ENCODE measurements at places on chromosomes 12 and 14.

DNA sequence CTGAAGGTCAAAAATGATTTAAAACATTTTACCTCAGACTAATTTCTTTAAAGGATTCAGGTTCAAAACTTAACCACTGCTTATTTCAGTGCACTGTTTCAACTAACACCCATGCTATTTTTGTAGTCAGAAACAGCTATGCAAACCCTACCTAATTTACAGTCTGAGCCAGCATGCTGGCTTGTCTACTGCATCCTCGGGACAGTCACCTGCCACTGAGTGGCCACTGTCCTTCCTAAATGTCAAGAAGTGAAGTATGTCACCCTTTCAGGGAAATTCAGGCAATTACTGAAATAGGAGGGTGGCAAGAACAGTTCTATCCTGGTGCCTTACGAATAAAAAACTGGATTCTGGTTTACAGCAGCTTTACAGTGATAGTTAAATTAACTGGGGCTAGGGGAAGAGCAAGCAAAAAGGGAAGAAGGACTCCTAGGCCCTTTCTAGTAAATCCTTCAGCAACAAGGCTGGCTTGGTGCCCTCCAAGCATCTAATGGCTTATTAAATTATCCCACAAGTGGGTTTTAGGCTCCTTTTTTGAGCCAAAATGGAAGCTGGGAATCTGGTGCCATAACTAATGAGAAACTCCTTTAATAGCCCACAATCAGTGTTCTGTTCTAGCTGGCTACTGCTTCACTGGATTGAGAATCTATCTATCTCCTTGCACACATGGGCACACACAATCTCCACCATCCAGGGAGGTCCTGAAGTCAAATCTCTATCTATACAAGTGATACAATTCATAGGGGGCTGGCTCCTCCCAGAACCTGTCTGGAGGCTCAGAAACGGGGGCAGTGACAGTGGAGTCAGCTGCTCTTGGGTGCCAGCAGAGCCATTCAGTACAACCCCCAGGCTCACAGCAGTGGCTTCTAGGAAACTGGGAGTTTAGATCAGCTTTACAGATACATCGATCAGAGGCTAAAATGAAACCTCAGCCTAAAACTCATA lies 43.4 kb downstream of the SH2B3 start:
- DNase-seq, result no peak

GRCh38 chr14:51431033-51431709 lies 191.1 kb downstream of the TMX1 start:
- DNase-seq, result no peak

GRCh38 chr12:40874868-40875267 lies 182.6 kb downstream of the CNTN1 start:
- no peak for DNase-seq

DNA sequence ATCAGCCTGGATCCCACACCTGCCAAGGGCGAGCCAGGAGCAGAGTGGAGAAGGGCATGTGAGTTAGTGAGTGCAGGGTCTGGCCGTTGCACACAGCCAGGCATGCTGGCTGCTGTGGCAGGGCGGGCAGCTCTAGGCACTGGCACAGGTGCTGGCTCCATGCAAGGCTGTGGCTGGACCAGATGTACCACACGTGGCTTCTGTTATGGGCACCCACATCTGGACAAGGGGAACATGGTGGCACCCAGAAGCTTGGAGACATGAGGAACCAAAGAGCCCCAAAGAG lies 20.1 kb downstream of the SERPINA3 start:
- no peak for DNase-seq

DNA sequence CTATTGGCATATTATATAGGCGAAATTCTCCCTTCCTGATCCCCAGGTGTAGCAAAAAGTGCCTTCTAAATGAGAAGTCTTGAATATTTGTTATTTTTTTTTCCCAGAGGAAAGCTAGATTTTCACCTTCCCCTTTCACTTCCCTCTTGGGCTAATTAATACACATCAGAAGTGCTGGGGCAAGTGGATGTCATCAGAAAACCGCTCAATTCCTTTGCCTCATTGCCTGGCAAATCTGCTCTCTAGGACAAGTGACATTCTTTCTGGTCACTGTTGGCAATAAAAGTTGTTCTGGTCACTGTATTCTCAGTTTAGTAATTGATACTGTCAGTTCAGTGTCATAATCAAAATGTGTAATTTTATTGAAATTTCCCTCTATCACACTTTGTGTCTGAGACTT lies 174.5 kb downstream of the ETNK1 start:
- DNase-seq, result no peak

DNA sequence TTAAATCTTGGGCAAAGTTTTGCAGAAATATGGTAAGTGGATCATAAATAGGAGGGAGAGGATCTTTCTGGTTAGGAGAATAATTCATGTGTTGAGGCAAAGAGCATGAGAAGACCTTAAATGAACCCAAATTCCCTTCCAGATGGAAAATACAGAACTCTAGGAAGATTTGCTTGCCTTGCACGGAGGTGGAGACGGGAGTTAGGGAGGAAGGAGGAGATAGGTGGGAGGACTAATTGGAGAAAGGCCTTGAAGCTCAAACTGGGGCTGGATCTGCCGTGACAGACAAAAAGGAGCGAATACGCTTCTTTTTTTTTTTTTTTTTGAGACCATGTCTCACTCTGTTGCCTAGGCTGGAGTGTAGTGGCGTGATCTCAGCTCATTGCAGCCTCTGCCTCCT lies 5.9 kb downstream of the GPRC5A start:
- no peak for DNase-seq

DNA sequence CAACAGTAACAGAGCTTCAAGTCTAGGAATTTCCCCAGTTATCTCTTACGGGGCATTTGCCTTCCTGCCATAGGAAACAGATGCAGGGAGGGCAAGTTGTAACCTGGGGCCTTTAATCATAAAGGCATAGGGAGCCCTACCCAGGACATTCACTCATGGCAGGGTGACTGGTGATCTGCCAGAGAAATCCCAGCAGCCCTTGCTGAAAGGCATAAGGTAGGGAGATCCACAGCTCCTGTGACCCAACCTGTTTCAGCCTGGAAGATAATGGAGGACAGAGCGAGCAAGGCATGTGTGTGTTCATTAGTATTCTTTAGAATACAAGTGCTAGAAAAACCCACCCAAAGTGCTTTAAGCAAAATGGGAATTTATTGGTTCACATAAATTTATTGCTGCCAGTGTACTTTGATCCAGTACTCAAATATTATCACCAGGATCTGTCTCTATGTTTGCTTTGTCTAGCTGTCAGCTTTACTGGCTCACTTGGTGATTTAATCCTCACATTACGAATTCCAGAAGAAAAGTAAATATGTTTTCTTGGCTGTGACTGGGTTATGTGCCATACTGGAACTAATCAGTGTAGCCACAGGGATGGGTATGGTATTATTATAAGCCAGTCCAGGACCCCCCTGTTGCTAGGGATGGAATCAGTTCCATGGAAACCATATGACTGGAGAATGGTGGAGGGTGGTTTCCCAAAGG lies 21.1 kb upstream of the AKAP6 start:
- DNase-seq, result no peak

DNA sequence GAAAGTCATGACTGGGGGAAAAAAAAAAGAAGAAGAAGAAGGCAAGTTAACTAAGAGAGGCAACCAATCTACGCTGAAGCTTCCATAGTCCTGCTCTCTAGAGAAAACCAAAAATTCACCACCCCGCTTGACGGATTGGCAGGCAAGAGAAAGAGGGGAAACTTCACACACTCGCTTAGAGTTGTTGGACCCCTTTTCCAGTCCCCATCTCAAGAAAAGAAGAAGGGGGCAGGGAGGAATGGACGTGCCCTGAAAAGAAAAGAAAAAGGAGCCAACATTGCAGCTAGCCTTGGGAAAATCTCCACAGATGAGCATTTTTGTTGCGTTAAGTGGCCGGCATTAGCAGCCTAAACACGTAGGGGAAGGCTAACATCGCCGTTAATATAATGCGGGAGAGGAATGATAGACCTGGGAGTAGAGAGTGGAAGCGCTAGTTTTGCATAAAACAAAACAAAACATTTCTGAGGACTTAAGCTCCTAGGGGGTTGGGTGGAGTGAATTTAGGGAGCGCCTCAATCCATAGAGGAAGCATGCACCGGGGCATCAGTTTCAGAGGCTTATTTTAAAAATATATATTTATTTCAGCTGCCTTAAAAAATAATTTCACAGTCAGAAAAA lies 11.3 kb upstream of the FOXG1 start:
- DNase-seq, result no peak

DNA sequence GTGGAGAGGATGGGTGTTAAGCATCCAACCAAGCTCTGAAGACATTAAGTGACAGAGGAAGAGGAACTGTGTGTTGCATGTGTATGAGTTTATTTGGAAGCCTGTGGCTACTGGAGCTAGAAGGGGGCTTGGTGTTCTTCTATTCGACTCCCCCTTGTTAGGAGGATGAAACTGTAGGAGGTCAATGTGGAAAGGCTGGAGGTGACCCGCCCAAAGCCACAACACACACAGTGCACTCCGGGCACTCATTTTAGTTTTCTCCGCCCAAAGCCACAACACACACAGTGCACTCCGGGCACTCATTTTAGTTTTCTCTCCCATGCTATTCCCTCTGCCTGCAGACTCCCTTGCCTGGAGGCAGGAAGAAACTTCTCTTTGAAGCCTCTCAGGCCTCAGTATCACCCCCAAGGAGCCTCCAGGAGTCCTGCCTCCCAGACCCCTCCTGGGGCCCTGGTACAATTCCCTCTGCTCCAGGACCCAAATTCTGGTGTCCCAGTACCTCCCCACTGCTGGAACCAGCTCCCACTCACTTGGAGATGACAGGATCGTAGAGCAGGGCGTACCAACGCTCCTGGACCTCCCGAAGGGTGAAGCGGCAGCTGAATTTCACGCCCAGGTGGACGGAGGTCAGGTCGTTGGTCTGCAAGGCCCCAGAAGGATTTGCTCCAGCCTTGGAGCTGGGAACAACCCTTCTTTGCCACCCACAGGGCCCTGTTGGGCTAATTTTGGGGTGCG lies 3.8 kb downstream of the MCRS1 start:
- no peak for DNase-seq

- DNase-seq, result no peak
Observed at GRCh38 chr12:132173135-132174014, 29.1 kb downstream of the NOC4L start.

DNA sequence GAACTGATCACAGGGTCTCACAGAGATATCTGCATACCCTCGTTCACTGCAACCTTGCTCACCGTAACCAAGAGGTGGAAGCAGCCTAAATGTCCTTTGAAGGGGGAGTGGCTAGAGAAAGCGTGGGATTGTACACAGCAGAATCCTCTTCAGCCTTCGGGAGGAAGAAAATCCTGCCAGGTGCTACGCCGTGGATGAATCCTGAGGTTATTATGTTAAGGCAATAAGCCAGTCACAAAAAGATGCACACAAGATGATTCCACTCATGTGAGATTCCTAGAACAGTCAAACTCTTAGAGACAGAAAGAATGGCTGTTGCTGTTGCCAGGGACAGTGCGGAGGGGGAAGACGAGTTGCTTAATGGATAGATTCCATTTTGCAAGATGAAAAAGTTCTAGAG lies 39.6 kb upstream of the SFSWAP start:
- no peak for DNase-seq

- no peak for DNase-seq
Observed at GRCh38 chr12:108603743-108604142, 5.9 kb upstream of the TMEM119 start.

DNA sequence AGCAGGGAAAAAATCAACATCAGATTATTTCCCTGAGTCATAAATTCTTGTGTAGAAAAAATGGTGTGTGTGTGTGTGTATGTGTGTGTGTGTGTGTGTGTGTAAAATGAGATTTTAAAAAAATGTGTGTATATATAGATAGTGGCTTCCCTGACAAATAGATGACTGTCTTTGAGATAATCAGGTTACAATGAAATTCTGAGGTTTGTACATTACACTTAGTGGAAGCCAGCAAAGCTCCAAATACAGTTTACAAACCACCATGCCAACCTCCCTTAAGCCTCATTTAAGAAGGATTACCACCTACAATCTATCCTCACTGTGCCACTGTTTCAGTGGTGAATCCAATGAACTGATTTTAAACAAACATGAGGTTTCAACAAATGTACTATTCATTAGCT lies 93.8 kb downstream of the MED13L start:
- DNase-seq, result no peak

DNA sequence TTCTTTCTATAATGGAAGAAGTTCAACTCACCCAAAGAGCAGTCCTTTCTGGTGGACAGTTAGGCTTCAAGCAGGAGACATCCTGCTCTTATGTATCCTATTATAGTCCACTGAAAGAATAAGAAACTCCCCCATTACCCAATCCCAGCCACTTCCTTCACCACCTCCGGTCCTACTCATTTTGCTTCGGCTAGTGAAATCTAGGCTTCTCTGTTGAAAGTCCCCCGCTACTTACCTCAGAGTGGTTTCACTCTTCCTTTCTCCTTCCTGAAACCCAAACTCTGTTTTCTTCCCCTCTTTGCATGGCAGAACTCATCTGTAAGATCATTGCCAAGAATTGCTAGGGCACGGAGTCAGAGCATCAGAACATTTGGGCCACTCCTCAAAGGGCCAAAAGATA lies at the start of gene GPR84:
Gene GPR84 (minus strand): TSS at position 74 of the 400 bp plus-strand sequence. CDS start 635 bp downstream, outside the sequence.
- no peak for DNase-seq

DNA sequence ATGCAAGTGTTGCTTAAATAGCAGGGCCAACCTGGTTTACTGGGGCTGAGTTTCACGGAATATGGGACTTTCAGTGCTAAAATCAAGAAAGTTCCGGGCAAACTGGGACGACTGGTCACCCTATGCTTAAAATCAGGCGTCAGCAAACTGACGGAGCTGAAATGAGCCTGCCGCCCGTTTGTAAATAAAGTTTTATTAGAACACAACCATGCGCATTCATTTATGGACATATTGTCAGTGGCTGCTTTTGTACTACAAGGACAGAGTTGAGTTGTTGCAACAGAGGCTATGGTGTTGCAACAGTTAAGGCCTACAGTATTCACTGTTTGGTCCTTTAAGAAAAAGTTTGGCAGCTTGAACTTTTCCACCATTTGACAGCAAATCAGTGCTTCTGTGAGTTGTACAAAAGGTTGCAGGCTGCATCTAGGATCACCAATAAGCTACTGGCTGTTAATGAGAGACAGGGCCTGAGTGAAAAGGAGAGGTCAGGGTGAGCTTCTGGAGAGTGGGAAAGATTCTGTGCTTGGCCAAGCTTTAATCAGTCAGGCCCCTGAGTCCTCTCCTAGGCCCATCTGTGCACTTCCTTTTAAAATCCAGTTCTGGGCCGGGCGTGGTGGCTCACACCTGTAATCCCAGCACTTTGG lies 13.3 kb downstream of the SELPLG start:
- no peak for DNase-seq

DNA sequence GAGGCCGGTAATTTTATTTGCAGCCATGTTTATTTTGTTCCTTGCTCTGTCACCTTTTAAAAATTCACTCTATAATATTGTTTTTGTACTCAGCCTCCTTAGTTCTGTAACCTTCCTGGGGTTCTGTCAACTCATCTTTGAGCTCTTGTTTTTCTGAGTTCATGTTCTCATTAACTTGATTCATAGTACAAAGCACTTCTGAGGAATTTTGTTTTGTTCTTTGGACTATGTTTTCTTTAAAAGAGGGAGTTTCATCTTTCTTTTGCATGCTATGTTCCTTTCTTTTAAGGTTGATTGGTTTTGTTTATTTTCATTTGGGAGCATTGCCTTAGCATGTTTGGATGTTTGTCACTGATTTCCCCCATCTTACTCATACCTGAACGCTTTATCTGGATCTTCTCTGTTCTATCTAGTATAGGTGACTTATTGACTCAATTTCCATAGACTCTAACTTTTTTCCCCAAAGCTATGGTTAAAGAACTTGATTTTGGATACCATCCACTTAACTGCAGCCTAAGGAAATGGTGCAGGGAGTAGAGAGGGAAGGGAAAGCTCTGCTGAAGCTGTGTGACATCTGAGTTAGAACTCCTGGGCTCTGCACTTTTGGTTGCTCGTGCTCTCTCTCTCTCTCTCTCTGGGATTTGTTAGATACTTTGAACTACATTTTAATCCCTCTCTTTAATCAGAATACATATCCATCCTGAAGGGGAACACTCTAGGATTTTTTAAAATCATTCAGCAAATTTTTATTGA lies 268.5 kb downstream of the PAWR start:
- DNase-seq, result no peak

Data from fibroblast of skin of left quadriceps (primary cell).